ENCODE measurements at places on chromosomes 2 and 18.

GRCh38 chr2:170238776-170239175 is 60.8 kb downstream of the MYO3B start:
- DNase-seq: no peak

GRCh38 chr2:182763311-182763912 is 47.4 kb downstream of the DNAJC10 start:
- DNase-seq: no peak

GRCh38 chr2:190942697-190943096 is 62.1 kb downstream of the GLS start:
- no peak for DNase-seq

- no peak for DNase-seq
These were observed 109.7 kb downstream of the LDLRAD4 start for GRCh38 chr18:13328213-13328612.

DNA sequence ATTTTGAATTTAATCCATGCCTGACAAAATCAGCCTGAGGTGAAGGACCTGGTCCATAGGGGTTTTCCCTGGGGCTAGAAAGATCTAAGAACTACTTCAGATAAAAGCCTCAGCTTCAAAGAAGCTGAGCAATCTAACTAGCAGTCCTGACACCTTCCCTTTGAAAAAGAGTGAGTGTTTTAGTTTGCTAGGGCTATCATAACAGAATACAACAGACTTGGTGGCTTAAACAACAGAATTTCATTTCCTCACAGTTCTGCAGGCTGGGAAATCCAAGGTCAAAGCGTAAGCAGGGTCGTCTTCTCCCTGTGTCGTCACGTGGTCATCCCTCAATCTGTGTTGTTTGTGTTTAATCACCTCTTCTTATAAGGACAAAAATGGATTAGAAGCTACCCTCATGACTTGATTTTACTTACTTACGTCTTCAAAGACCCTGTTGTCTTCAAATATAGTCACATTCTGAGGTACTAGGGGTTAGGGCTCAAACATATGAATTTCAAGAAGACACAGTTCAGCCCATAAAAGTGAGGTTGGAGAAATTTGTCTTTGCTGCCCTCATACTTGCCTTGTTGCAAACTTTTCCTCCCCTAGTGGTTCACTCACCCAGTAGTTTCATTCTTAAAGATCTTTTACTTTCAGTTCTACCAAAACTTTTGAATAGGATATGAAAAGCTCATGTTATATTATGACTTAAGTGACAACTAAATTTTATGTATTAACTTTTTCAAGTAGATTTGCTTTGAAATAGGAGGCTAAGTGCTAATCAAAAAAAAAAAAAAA is 673.8 kb downstream of the ARHGAP15 start:
- no peak for DNase-seq

- DNase-seq: no peak
These were observed 1.2 kb downstream of the SLC39A6 start for GRCh38 chr18:36127836-36128529.

GRCh38 chr2:69641471-69641870 is 2.1 kb downstream of the AAK1 start:
- no peak for DNase-seq

- no peak for DNase-seq
These were observed 653.0 kb upstream of the SLC39A10 start for GRCh38 chr2:195003881-195004471.

DNA sequence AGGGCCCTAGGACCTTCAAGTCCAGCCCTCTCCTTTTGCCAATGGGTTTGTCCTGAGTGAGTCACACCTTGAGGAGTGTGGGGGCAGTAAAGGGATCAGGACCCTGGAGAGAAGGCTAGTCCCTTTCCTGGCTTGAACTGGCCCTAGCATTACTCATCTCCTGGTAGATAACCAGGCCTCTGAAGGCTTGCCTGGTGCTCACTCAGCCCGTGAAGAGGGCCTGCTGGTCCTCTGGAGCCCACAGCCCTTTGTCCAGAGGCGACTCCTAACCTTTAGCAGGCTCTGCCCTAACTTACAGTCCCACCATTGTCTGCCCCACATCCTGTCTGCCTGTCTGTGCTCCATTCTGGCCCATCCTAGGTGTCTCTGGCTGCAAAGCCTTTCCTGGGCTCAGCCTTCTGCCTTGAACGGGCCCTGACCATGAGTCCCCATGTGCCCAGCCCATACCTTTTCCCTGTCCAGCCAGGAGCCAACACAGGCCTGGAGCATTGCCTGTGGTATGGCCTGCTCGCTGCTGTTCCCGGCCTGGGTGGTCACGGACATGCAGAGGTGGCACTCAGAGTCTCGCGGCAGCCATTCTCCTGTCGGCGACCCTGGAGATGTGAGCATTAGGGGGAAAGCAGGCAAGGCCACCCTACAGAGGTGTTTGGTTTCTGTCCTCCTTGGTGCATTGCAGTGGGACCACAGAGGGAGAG is 5.0 kb downstream of the SFTPB start:
- DNase-seq: no peak

DNA sequence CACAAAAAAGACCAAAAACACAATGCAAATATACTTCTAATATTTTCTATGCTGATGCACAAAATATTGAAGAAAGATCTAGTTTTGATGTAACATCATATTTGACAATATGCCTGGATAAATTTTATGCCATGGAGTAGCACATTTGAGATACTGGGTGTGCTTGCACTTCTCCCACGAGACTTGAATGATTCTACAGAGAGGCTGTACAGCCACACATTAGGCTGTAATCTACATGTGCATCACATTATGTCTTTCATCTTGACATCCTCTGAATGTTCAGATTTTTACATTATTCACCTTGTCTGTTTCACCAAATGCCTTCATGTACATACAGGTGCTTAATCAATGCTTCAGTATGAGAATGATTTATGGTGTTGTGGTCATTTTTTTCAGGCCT is 756.4 kb upstream of the CDH7 start:
- DNase-seq: no peak

- DNase-seq: no peak
These were observed 227.9 kb upstream of the COPS8 start for GRCh38 chr2:236857781-236858180.

DNA sequence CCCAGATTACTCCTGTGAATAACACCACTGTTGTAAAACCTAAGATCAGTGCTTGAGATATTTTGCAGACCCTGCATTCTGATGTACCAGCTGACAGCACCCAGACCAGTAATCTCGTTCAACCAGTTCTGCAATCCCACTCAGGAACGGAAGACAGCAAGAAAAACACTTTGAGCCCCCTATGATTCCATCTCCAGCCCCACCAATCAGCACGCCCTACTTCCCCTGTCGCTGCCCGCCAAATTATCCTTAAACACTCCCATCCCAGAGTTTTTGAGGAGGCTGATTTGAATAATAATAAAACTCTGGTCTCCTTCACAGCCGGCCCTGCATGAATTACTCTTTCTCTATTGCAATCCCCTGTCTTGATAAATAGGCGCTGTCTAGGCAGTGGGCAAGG is 173.9 kb upstream of the CDH2 start:
- no peak for DNase-seq

DNA sequence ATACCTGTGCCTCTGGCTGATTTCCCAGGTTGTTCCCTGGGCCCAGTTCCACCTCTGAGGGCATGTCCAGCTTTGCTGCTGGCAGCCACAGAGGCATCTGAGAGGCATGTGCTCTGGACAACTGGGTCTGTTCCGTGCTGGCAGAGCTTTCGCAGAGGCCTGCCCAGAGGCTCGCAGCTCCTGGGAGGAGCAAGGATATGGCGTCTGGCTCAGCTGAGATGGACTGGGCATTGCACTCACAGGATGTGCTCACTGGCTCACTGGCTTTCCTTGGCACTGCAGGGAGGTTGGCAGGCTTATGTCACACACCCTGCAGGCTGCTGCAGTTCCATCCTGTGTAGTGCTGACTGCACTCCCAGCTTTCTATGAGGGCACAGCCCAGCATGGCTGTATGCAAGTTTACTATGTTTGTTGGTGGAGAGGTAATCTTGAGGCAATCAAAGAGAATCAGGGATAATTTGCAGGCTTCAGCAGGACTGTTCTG is 172.3 kb downstream of the PRKCE start:
- no peak for DNase-seq

GRCh38 chr18:8011361-8011760 is 444.2 kb downstream of the PTPRM start:
- no peak for DNase-seq

- DNase-seq: no peak
These were observed 79.6 kb downstream of the SKA1 start for GRCh38 chr18:50454387-50454988.

DNA sequence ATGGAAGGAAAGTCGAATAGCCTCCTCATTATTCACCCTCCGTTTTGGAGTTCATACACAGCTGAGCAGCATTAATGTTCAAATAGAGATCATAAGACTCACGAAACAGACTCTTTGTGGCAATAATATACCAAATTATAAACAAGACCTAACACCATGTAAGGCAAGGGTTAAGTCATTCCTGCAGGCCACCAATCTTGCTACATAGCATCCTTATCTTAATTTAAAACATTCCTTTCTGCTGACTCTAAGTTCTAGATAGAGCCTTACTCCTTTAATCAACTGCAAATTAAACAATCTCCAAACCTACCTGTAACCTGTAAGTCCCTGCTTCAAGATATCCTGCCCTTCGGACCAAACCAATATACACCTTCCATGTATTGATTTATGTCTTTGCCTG is 178.0 kb downstream of the PDE11A start:
- DNase-seq: no peak

DNA sequence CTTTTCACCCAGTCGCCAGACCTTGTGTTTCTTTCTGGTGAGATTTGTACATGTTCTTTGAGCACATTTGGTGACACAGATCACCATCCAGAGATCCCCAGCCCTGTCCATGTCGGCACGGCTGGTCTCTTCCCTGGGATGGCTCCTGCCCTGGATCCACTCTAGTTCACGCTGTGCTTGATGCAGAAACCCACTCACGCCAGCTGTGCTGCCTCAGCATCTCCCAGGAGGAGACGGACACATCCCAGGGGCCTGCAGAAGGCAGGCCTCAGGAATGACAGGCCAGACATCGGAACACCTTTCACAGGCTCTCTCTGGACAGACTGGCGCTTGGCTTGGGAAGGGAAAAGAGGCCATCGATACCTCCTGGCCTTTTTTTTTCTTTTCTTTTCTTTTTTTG is 203.6 kb downstream of the ACKR3 start:
- DNase-seq: no peak

DNA sequence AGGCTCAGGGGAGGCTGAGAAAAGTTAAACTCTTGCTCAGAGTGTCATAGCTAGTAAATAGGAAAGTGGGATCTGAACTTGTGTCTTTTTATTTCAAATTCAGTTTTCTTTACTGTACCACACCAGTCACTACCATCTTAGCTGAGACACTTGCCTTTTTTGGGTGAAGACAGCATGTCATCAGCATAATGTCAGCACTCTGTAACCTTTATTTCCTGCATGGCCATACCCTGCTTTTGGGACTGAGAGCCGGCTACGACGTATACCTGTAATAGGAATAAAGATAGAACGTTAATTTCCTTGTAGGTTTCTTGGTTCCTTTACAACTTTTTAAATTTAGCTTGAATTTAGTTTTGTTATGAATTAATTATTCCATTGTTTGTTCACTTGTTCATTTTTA is 202.8 kb downstream of the BABAM2 start:
- DNase-seq: no peak

DNA sequence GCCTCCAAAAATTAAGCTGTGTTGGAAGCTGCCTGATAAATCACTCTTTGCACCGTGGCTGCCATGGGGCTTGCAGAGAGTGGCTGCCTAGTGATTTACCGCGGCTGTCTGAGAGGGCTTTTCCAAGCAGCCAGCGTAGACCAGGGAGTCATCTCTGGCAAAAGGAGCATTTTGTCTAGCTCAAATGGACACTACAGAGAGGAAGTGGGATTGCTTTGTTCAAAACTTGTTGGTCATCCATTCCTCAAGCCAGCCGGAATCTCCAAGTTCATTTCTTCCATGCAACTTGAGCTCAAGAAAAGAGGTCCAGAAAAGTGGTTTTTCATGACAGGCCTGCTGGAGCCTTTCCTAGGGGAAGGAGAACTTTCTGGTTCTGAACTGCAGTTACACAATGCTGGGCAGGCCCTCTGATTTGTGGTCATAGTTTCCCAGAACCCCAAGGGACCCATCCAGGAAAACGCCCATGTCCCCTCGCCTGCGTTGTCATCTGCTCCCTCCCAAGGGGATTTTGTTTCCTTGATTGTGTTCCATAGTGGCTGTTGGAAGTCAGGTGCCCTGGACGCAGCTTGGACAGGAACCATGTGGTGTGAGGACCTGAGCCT is 108.1 kb downstream of the TRIB2 start:
- DNase-seq: no peak

DNA sequence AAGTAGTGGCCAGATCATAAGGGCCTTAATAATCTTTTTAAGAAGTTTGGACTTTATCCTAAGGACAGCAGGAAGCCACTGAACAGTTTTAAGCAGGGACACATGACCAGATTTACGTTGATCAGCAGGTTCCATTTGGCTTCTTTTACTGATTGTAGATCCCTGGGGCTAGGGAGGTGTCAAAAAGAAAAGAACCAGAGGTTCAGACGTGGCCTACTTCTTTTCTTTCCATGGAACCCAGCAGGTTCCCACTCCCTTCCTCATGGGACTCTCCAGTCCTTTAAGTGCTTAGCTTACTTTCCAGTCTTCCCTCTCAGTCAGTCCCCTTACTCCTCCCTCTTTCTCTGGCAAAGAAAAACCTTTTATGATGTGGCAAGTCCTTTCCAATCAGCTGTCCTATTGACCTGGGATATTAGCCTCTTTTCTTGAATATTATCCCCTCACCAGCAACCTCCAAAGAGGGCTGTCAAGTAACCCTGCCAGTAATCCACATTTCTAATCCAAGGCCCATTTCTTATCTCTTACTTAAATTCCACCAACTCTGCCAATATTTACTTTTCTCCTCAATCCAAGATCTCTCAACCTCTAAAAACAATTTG is 33.5 kb downstream of the NHEJ1 start:
- DNase-seq: no peak

GRCh38 chr2:123688231-123688940 is 336.7 kb upstream of the CNTNAP5 start:
- DNase-seq: no peak

GRCh38 chr2:173462892-173463840 is 108.5 kb downstream of the CDCA7 start:
- DNase-seq: no peak

DNA sequence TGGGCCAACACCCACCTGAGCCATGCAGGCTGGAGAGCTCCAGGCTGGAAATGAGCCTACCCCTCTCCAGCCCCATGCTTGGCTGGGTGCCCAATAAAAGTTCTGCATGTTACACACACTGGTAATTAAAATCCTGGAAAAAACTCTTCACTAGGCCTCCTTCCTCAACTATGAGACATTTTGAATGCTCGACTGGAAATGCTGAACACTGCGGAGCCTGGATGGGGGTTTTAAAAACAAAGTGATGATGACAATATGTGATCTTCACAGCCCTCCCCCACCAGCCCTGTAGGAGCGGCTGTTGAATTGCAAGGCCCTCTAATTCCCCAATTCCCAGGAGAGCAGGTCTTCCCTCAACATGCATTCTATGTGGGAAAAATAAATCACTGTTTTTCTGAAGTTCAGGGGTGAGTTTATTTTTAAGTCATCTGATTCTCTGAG is 179.2 kb downstream of the TTC32 start:
- no peak for DNase-seq

GRCh38 chr2:25405611-25406295 is 64.0 kb upstream of the DNMT3A start:
- no peak for DNase-seq

All from stimulated activated CD4-positive, alpha-beta T cell treated with anti-CD3 and anti-CD28 coated beads, Interleukin-1b, Interleukin-23, amount 100 ng/mL, for 1 hour (primary cell).